Skeletal muscle tissue (tissue), 5 donors: ENCODE measurements at places on chromosomes 12 and 14. TPM values are rescaled to one million over a fixed set of nuclear protein-coding genes. Genes with fewer than 3 reads are reported as not detected.

Gene FBLN5
- 24.5 TPM for total RNA-seq

Gene CEP170B
- total RNA-seq: 1.6 TPM

Gene RTL1
- total RNA-seq: 9.4 TPM

Gene ASB2
- total RNA-seq: 16.2 TPM

Gene TRPV4
- total RNA-seq: 0.52 TPM

Gene PLEKHG7
- 0.52 TPM for total RNA-seq

Gene RNASE7
- not detected for total RNA-seq
